HFF-Myc (cell line): ENCODE measurements at places on chromosomes 6 and 20.

- no peak for DNase-seq
Observed at GRCh38 chr20:62695448-62696414, 12.9 kb upstream of the NTSR1 start.

GRCh38 chr20:31853481-31853880, 8.1 kb upstream of the FOXS1 start:
- no peak for DNase-seq

- DNase-seq: no peak
Observed at GRCh38 chr6:42012501-42013133, 37.7 kb upstream of the TAF8 start.

DNA sequence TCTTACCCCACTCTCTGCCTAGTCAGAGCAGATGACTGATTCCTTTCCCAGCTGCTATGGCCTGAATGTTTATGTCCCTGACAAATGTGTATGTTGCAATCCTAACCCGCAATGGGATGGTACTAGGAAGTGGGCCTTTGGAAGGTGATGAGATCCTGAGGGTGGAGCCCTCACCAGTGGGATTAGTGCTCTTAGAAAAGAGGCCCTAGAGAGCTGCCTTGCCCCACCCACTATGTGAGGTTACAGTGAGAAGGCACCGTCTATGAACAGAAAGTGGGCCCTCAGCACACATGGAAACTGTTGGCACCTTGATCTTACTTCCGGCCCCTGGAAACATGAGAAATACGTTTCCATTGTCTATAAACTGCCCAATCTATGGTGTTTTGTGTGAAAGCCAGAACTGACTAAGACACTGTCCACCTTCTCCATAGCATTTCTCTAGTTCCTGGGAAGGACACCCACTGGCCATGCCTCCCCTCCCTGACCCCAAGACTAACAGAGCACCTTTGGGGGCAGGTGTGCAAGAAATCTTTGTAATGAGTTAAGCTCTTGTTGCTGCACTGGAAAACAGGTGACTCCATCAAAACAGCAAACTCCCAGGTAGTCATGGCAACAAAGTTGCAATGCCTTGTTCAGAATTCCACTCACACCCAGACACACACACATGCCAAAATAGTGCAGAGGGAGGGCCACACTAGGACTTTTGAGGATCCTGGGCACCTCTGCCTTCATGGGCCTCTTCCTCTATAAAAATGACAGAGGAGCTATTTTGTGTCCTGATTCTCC, 16.2 kb downstream of the GABRR2 start:
- DNase-seq: peak; percentile 91

DNA sequence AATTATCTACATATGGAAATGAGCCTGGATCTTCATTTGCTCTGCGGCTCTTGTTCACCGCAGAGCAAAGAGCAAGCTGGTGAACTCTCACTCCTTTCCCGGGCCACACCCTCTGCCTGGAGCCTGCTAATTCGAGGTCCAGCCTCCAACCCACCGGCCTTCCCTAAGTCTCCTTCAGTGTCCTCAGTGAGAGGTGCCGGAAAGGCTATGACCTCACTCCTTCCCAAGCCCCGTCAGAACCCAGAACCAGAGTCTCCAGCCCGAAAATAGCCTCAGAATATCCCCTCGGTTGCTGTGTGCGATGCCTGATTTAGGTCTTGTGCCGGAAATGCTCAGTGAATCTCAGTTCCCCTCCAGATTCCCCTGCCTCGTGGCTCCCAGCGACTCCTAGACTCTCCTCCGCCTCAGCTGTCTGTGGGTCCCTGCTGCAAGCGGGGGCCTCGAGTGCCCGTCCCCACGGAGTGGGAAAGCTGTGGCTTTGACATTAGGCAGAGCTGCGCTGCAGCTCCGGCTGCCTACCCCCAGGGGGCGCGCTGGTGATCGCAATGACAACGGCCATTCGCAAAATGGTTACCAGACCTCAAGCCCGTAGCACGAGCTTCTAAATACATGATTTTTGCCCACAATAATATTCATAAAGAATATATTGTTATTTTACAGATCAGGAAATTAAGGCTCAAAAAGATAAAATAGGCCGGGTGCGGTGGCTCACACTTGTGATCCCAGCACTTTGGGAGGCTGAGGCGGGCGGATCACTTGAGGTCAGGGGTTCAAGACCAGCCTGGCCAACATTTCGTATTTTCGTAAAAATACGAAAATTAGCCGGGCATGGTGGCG, 4.1 kb upstream of the BNIP5 start:
- DNase-seq: no peak

GRCh38 chr20:60950561-60950960, 301.5 kb upstream of the CDH4 start:
- DNase-seq: no peak

DNA sequence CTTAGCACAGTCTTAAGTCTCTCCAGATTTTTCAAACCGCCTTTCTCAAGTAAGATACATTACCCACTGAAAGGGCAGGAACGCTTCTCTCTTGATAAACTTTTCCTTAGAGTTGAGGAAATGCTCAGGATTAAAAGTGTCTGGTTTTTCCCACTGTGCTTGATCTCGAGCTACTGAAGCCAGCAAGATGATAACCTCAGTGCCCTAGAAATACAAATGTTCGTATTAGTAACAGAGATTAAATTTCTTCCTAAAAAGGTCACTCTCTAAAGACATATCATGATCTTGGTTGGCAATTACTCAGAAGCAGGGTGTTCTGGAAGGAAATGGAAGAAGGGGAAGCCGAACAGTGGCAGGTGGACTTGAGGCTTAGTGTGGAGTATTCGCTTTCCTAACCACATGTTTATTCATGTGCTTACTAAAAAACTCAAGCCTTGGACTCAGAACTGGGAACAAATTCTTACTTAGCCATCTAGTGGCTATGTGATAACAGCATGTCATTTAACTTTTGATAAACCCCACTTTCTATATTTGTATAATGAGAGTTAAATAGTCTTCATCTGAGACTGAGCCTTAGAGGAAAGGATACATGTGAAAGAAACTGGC, 20.1 kb downstream of the C6orf141 start:
- DNase-seq: peak; percentile 51

- no peak for DNase-seq
Observed at GRCh38 chr6:125164696-125165095, 11.1 kb downstream of the TPD52L1 start.

- no peak for DNase-seq
Observed at GRCh38 chr6:28791002-28791383, 132.8 kb downstream of the TRIM27 start.

DNA sequence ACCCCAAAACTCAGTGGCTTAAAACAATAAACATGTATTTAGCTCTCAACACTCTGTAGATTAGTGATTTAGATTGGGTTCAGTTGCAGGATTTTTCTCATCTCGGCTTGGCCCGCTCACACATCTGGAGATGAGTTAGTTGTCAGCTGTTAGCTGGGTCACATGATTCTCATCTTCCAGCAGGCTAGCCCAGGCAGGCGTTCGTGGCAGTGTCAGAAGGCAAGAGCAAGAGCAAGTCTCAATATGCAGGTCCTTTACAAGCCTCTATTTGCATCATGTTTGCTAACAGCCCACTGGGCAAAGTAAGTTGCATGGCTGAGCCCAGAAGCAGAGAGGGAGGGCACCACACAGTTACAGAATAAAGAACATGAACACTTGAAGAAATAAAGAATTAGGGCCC, 83.6 kb upstream of the MYLIP start:
- peak; percentile 40 for DNase-seq

- no peak for DNase-seq
Observed at GRCh38 chr20:19828232-19828631, 70.2 kb downstream of the RIN2 start.

- DNase-seq: no peak
Observed at GRCh38 chr20:39661833-39662232, 699.7 kb downstream of the DHX35 start.

DNA sequence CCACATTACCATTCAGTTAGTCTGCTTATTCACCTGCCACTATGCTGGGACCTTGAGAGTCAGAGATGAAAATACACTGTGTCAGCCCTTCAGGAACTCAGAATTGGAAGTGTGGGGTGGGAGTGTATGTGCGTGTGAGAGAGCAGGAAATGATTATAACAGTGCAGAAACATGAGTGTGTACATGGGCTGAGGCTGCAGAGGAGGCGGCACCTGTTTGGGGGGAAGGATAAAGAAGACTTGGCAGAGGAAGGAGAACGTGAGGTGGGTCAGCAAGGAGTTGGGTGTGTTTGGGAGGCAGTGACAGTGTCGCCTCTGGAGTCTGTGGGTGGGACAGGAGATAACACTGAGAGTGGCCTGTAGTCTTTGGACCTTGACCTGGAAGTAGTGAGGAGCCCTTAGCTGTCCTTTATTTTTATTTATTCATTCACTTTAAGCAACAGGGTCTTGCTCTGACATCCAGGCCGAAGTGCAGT, 3.1 kb downstream of the CHMP4B start:
- no peak for DNase-seq

GRCh38 chr6:98581705-98582104, 252.7 kb upstream of the POU3F2 start:
- DNase-seq: no peak

DNA sequence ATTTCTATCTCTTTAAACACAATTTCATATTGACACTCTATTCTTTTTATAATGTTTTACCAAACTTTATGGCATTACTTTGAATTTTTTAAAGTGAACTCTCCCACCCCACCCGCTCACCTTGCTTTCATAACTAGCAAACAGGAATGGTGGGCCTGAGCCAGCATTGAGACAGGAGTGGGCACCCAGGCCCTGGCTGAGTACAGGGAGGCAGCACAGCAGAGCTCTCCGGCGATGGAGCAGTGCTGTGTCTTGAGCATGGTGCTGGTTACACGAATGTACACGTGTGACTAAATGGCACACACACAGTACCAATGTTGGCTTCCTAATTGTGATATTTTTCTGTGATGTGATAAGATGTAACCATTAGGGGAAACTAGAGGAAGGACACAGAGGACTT, 4.5 kb downstream of the CST11 start:
- no peak for DNase-seq

DNA sequence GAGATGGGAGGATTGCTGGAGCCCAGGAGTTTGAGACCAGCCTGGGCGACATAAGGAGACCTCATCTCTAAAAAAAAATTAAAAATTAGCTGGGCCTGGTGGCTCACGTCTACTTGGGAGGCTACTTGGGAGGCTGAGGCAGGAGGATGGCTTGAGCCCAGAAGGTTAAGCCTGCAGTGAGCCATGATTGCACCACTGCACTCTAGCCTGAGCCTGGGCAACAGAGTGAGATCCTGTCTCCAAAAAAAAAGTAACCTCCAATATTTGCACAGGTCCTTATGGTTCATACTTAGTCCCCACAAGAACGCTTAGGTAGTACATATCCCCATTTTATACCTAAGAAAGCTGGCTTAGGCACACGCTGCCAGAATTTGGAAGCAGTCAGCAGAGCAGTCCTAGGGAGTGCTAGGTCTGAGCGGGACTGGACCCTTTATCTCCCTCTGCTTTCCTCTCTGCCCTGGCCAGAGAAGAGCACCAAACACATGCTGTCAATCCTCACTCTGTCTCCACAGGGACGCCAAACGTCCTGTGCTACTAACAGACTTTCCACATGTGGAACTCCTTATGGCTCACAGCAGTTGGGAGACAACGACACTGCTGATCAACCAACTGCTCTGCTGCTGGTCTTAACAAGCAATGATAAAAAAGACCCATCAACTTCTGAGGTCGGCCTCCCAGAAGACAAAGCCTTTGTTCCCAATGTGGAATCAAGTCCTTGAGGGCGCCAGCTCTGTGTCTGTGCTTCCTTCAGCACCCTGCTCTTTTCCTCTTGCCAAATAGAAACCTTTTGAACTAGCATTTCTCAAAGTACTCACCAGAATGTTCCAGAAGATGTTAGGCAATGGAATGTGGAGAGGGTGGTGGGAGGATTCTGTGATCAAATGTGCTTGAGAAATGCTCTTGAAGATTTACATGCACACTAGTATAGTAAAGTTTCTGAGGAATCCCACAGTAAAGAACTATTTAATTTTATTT, 226.3 kb upstream of the DTNBP1 start:
- no peak for DNase-seq

DNA sequence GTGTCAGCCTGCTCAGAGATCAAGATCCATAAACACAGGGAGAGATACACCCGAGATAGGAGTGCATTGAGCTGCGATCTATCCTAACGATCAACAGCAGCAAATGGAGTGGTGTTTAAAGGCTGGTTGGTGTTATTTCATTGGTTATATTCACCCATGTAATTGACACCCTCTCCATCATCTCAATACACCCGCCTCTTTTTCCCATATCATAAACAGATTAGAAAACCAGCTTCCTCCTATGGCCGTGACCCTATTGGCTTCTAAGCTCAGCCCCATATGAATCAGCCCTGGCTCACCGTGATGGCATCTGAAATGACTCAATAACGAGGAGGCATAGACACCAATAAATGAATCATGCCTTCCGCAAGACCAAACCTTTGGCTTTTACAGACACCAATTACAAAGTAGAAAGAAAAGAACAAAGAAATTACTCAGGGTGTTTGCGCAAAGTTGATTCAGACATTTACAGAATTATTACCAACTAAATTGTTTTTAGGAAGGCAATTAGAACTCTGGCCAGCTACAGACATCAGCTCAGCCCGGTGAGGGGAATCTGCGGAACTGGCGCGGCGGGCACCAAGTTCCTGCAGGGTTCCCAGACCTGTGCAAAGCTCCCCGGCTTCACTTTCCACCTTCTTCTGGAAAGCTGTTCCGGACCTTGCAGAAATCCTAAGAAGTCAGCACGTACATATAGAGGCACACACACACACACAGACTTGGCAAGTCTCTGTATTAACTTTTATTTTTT, 11.5 kb downstream of the PMEPA1 start:
- DNase-seq: peak; percentile 93

GRCh38 chr6:125818772-125819260, 28.1 kb downstream of the NCOA7 start:
- DNase-seq: no peak

DNA sequence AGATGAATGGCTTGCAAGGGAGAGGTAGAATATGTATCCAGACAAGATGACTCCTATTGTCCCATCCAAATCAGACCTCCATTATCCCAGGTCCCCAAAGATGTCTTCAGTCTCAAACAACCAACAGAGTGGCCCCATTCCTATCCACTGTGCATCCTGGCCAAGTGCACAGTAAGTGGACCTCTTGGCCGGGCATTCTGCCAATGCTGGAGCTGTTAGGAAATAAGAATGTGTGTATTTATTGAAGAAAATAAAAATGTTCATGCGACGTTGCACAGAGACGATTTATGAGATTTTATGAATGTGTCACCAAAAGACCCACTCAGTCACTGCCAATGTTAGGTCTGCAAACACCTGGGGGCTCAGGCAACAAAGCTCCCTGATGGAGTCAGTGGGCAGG, 196.0 kb downstream of the MAFB start:
- no peak for DNase-seq

DNA sequence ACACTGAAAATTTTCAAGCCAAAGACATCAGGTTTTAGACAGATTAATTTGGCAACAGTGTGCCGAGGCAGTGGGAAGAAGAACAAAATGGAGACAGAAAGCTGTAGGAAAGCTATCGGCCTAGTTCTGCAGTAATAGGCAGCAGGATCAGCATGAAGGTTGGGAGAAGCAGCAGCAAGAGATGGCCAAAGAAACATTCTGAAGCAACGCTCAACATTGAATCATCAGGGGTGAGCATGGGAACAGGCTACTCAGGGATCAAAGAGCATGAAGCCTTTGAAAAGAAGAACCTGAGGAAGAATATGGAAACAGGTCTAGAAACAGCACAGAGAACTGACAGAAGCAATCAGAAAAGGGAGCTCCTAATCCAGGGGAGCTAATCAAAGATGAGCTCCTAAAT, 7.1 kb upstream of the DST start:
- DNase-seq: no peak

- no peak for DNase-seq
Observed at GRCh38 chr20:278607-279571, 11.7 kb downstream of the C20orf96 start.
